ENCODE measurements at places on chromosomes 2 and 18.

DNA sequence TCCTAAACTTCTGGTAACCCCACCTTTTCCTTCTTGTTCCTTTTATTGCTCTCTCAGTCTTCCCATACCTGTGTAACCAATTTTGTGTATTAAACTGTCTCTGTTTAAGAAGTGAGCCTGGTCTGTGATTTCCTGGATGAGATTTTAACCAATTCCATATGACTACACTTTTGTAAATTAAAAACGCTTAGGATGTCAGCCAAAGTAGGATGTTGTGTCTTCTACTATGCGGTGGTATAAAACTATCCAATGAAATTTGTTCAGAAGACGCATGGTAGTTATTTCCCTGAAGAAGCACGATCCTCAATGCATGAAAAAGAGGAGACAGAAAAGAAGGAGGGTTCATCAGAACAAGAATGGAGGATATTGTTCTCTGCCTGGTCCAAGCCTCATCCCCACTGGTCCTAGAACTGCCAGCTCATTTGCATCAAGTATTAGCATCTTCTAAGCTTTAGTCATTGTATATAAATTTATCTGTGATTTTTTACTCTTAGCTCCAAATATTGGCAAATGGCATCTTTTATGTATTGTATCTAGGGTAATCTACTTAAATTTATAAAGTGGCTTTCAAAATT, 127.4 kb downstream of the TGIF1 start:
- DNase-seq, result no peak

GRCh38 chr18:70321616-70322015, 32.8 kb downstream of the SOCS6 start:
- DNase-seq, result no peak

DNA sequence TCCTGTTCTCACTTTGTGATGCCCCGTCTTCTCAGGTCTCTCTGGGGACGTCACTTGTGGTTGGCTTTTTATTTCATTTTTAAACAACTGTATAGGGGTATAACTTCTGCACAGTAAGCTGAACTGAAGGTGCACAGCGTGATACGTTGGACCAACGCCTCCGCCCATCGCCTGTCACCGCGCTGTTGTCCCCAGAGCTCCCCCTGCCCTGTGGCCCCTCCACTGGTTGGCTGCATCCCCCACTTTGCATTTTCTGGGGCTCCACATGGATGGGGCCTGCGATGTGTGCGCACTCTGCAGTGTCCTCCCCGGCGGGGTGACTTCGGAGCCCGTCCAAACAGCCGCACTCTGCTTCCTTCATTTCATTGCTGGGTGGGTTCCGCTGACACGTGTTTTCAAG, 14.3 kb downstream of the GPR35 start:
- DNase-seq, result no peak

GRCh38 chr2:178819992-178820391, 12.8 kb upstream of the TTN start:
- DNase-seq, result no peak

DNA sequence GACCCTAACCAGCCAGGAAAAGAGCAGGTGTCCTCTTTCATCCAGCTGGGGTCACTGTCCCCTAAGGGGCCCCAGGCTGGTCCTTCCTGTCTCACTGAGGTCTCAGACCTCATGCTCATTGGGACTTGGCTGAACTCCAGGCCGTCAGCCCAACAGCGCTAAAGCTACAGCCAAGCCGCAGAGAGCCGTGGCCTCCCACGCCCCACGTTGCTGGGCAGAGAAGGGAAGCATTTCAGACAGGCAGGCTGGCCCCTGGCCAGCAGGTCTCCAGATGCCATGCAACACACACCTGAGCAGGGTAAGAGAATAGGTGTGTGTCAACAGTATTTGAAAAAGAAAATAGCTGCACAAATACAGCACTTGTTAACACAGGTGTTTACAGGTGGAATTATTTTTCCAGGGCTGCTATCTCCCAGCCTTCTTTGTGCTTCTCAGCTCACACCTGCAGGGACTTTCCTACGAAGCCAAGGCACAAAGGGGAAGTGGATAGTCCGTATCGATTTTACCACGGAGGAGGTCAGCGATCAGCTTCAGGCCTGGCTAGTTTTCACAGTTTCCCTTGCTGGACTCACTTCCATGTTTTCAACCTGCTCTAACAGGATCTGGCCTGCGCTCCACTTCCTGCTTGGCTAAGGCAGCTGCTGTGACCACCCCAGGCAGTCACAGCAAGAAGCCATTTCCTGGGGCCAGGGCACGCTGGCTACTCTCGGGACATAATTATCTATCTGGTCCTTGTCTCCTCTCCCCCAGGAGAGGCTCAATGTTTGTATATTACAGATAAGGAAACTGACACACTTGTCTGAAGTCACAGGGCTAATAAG, 156.1 kb upstream of the ID2 start:
- no peak for DNase-seq

GRCh38 chr2:168449419-168449818, 6.7 kb upstream of the CERS6 start:
- no peak for DNase-seq

DNA sequence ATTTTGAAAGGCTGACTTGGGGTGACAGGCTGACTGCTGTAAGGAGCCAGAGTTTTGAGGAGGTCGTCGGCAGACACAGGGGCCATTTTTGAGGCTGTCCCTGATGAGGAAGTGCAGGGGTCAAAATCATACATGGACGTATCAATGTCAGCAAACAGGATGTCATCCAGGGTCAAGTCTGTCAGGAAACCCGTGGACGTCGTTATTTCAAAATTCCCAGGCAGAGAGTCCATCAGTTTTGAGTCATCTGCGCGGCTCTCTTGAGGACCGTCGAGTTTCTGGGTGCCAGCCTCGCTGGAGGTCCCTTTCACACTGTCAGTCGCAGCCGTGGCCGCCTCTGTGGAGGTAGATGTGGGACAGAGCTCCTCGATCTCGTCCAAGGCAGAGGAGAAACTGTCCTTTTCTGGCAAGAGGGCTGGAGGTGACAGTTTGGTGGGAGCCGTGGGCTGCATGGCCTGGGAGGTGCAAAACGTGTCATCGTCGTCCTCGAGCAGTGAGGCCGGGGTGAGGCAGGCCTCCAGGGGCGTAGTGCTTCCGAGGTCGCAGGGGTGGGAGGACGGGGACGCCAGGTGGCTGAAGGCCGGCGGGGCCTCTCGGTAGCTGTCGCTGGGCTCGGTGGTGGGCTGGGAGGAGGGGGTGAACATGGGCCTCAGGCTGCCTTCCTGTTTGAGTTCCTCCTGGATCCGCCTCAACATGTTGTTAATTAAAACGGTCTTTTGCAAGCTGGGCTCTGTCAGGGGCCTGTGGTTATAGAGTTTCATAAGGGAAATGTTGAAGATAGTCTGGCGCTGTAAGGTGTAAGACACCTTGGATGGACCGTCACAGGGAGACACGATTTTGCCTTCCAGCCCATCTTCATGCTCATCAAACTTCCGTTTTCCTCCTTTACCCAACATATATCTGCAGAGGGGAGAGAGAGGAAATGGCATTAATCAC, 17.5 kb downstream of the SERTAD2 start:
- no peak for DNase-seq

Data from stimulated activated CD4-positive, alpha-beta T cell treated with anti-CD3 and anti-CD28 coated beads, Interleukin-4, amount 100 ng/mL, for 1 hour (primary cell).